ENCODE measurements at places on chromosomes 5 and 9.

GRCh38 chr5:130893006-130893405 lies 272.1 kb downstream of the HINT1 start:
- no peak for DNase-seq

DNA sequence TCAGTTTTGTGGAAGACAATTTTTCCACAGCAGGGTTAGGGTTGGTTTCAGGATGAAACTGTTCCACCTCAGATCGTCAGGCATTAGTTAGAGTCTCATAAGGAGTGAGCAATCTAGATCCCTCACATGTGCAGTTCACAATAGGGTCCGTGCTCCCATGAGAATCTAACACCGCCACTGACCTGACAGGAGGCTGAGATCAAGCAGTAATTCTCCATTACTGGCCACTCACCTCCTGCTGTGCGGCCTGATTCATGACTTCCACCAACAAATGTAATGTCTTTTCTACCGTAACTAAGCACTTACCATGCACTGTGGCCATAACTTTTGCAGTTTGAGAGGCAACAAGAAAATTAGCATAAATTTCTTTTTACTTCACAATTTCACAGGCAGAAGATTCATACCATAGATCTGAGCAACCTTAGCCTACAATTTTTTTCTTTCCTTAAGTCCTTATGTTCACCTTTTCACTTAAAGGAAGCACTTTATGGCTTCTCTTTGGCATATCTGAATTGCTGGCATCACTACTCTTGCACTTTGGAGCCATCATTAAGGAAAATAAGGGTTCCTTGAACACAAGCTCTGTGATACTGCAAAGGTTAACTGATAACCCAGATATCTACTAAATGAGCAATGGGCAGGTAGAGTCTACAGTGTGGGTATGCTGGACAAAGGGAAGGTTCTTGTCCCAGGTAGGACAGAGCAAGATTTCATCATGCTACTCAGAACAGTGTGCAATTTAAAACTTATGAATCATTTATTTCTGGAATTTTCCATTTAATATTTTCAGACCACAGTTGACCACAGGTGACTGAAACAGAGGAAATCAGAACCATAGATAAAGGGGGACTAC lies 83.0 kb upstream of the IFNK start:
- DNase-seq = no peak

- DNase-seq = no peak
These were observed 356.7 kb downstream of the NDUFS4 start for GRCh38 chr5:53917095-53917494.

DNA sequence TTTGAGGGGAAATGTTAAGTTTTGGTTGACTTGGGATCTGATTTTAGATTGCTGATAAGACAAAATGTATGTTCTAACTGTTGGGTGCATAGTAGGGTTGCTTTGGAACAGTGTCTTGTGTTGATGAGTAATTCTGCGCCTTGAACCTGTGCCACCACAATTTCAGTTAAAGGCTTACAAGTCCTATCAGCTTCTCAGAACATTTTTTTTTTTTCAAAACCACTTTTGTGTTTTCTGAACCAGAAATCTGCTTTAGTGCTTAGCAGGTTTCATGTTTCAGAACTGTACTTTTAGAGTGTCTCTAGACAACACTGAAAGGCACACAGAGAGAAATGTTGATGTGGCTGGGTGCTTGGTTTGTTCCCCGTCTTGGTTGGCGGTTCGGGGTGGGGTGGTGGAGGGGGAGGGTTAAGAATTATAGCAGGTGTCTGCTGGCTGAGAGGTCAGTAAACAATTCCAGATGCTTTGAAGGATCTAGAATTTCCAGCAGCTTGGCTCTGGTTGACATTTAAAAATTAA lies 84.6 kb downstream of the ANKRD55 start:
- no peak for DNase-seq

GRCh38 chr9:5361326-5362010 lies 21.8 kb upstream of the RLN1 start:
- no peak for DNase-seq

GRCh38 chr5:106640511-106640910 lies 1030.2 kb downstream of the EFNA5 start:
- DNase-seq = no peak

DNA sequence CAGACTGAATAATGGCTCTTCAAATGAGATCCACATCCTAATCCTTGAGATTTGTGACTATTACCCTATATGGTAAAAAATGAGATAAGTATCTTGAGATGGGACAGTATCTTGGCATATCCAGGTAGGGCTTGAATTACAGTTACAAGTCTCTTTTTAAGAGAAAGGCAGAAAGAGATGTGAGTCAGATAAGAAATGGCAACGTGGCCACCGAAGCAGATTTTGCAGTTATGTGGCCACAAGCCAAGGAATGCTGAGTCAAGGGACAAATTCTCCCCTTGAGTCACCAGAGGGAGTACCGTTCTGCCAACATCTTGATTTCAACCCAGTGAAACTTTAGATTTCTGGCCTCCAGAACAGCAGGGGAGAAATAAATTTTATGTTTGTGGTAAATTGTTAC lies 1983.0 kb upstream of the C9orf72 start:
- no peak for DNase-seq

DNA sequence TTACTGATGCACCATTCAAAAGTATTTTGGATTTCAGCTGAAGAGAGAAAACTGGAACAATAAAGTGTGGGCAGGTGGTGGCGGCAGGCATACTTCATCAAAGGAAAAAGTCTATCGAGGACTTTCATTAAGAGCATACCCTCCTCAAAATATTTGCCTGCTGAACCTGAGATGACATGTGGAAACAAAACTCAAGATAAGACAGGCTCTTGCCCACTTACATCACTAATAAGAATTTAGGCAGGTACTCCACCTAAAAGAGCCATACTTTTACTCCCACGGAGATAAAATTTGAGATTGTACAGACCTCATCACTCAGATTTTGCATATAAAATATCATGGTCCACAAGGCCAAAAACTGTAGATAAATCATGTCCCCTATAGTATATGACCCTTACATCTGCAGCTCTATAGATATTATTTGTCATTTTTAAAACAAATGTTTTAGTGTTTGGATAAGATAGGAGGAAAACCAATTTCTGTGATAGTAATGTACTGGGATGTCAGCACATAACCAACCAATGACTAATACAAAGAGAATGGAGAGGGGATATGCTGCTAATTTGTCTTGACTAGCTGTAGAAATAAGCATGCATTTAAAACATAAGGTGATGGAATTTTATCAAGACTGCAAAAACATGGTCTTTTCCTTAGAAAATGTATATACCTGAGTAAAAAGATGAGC lies 730.6 kb upstream of the ZNF608 start:
- DNase-seq = no peak
